ENCODE measurements at places on chromosomes 1 and 21.
A peak's percentile ranks its signal among the peaks of the same experiment; 100 is the strongest.

GRCh38 chr1:15255582-15256149 is 8.6 kb downstream of the FHAD1 start:
- DNase-seq: no peak

DNA sequence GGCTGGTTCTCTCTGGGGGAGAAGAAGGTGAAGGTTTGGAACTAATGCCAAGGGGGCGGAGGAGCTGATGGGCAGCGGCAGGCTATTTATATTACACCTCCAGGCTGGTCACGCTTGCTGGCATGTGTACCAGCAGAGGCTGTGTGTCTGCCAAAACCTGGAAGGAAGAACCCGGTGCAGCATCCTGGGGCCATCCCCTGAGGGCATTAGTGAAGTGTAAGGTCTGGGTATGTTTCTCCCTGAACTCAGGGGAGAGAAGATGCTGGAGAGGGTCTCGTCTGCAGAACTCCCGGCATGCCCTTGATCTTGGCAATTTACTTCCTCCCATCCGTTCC is 5.3 kb downstream of the DISP3 start:
- no peak for DNase-seq

- no peak for DNase-seq
Observed at GRCh38 chr1:52239708-52240001, 97.8 kb downstream of the ZFYVE9 start.

GRCh38 chr1:50603274-50604271 is 180.3 kb upstream of the DMRTA2 start:
- DNase-seq: peak; percentile 44

DNA sequence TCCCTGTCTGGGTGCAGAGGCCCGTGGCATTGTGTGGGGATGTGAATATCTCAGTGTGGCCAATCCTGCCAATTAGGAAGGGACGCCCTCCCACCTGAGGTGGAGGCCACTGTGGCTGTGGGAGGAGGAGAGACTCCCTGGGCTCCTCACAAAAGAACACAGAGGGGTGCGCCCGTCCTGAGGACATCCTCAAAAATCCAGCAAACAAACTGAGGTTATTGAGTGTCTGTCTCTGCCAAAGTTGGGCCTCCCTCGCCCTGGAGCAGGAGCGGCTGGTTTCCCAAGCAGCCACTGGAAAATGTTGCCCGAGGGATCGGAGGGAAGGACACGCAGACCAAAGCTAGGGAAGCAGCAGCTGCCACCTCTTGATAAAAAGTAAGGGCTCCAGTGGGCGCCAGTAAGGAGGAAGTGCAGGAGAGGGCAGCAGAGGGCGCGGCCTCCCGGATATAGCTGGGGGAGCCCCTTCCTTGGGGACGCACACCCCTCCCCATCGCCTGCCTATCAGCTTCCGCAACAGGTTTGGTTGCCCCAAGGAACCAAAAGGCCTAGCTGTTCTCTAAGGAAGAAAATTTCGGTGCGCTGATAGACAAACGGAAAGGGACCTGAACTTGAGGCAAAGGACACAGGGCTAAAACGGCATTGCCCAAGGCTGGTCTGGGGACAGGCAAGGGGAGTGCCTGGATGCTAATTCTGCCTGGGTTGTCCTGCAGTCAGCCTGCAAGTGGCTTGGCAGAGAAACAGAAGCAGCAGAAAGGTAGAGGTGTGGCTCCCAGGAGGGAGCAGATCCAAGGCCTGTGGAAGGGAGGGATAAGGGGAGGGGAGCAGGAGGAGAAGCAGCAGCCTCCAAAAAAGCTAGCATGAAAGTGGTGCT is 1.7 kb upstream of the GRIK3 start:
- DNase-seq: peak; percentile 35

- DNase-seq: peak; percentile 17
Observed at GRCh38 chr21:34074283-34075090, 1.1 kb downstream of the MRPS6 start.

DNA sequence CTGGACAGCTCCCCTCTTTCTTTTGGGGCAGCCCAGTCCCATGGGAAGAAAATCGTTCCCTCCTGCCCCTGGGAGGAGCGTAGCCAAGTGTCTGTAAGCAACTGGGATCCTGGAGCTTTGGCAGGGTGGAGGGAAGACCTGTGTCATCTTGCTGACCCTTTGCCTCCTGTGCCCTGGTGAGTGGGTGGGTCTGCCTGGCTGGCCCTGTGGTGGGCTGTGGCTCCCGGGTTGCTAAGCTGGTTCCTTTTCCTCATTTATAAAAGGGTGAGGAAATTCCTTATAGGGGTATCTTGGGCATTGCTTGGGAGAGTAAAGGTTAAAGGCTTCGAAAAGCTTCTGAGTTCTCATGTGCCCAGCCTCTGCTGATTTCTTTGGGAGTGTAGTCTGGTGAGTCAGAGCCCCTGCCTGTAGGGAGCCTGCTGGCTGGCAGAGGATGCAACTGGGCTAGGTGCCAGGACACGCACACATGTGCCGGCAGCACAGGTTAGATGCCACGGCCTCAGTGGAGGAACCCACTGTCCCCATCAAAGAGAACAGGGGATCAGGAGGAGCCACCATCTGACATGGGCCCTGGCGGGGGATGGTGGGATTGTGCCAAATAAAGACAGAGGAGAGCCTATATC is 85.2 kb downstream of the ARHGEF10L start:
- peak; percentile 79 for DNase-seq

GRCh38 chr1:199170711-199171110 is 531.9 kb downstream of the PTPRC start:
- no peak for DNase-seq

GRCh38 chr1:228925691-228926090 is 190.4 kb downstream of the RHOU start:
- no peak for DNase-seq

- DNase-seq: no peak
Observed at GRCh38 chr1:182259968-182260367, 131.6 kb downstream of the GLUL start.

DNA sequence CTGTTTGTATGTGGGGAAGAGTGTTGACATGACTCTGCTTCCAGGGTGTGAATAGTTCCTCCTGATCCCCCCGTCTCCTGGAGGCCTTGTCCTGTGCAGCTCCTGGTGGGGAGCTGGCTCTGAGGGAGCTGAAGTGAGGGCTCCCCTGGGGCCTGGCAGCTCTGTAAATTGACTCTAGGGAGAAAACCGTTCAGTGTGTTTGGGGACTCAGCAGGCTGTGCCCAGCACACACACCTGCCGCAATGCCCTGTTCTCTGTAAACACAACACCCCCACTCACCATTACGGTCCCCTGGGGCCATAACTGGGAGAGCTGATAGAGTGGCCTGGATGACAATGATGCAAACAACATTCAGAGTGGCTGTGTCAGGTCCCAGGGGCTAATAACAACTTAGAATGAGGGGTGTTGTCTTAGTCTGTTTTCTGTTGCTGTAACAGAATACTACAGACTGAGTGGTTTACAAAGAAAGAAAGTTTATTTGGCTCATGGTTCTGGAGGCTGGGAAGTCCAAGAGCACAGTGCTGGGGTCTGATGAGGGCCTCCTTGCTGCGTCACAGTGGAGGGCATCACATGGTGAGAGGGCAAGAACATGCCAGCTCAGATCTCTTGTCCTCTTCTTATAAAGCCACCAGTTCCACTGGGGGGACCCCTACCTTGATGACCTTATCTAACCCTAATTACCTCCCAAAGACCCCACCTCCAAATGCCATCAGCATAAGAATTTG is 15.3 kb downstream of the ADORA1 start:
- DNase-seq: no peak

DNA sequence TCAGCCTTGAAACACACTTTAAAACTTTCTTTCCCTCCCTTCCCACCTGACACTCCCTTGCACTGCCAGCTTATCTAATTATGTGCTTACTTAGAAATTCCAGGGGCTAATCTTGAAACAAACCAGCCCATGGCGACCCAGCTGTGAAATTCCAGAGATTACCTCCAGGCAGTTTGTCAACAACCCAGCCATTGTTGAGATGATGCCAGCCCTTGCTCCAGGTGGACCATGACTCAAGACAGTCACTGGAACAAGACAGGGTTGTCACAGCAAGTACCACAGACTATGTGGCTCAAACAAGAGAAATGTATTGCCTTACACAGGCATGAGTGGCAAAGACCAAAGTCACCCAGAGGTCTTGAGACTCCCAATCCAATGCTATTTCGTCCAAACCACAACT is 7.9 kb downstream of the FYB2 start:
- no peak for DNase-seq

GRCh38 chr1:232844791-232845190 is 39.6 kb downstream of the MAP10 start:
- peak; percentile 88 for DNase-seq

GRCh38 chr1:79190074-79190473 is 183.5 kb upstream of the ADGRL4 start:
- DNase-seq: no peak

DNA sequence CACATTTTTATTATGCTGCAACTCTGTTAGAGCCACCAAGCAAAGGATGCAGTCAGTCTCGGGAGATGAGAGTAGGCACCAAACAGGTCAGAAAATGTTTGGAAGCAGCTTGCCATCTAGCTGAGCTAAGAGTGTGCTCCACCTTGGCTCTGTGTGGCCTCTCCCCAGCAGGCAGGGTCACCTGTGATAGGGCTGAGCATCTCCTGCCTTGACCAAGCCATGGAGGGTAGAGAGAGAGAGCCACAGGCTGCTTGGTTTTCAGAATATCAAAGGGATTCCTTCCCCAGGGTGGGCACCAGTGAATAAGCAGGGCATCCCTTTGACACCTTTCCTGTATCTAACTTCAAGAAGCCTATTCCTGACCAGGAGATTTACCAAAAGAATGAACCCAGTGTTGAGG is 135.5 kb downstream of the SDCCAG8 start:
- no peak for DNase-seq

GRCh38 chr1:47565092-47565491 is 127.2 kb downstream of the FOXD2 start:
- DNase-seq: no peak

- DNase-seq: peak; percentile 83
Observed at GRCh38 chr1:212498283-212499040, 65.7 kb downstream of the NENF start.

DNA sequence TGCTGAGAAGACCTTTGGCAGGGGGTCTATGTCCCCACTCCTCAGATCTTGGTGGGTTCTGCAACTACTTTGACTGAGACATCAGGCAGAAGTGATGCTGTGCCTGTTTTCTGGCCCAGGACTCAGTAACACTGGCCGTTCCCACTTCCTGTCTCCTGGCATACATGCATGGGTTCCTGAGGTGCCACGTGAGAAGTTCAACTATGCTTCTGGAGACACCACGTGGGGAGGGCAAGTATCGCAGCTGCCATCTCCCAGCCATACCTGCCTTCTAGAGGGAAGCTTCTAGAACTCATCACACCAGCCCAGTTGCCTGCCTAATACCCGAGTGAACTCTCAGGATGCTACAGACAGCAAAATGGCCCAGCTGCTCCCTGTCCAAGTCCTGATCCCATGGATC is 65.8 kb downstream of the TRABD2B start:
- peak; percentile 70 for DNase-seq

DNA sequence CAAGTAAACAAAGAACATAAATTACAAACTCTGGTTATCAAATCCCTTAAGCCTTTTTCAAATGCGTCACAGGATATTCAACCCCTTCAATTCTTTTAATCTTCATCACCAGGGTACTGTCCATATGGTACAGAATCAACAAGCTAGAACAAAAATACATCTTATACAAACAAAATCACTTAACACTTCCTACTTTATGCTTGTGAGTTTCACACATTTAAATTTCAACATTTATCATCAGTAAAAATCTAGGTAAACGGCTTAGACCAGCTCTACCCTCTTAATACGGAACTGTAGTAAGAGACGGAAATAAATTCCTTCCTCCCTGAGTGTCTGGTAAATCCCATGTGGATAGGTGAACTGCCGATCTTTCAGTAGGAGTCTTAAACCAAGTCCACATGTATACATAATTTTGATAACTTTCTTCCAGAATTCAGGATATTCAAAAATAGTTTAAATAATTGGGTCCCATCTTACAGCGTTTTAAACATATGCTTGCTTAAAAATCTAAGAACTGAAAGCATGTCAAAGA is 1.0 kb downstream of the CCDC181 start:
- DNase-seq: peak; percentile 17

Measured in Daoy (cell line).